IPS-NIHi11 (cell line): ENCODE measurements at places on chromosomes 7 and 10.

GRCh38 chr7:47587351-47587750 lies 5.4 kb upstream of the TNS3 start:
- no peak for DNase-seq

GRCh38 chr7:51645702-51646298 lies 329.2 kb upstream of the COBL start:
- DNase-seq, result no peak

- DNase-seq, result no peak
Observed at GRCh38 chr10:86937502-86938154, 19.8 kb downstream of the MMRN2 start.

GRCh38 chr7:27943241-27943640 lies 203.3 kb downstream of the TAX1BP1 start:
- no peak for DNase-seq

DNA sequence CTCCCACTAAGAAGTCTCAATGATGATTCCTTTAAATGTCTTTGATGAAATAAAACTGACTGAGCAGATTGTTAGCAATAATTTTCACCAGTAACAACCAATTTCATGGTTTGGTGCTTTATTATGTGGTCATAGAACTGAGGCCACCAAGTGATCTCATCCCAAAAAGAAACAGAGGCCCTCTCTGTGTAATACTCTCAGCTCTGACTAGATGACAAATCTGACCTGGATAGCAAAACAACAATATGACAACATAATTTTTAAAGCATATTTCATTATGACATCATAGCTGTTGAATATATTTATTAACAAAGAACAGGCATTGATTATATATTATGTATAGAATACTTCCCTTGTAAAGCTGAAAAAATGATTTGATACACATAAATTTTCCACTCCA lies 5.9 kb downstream of the SEMA3E start:
- no peak for DNase-seq

DNA sequence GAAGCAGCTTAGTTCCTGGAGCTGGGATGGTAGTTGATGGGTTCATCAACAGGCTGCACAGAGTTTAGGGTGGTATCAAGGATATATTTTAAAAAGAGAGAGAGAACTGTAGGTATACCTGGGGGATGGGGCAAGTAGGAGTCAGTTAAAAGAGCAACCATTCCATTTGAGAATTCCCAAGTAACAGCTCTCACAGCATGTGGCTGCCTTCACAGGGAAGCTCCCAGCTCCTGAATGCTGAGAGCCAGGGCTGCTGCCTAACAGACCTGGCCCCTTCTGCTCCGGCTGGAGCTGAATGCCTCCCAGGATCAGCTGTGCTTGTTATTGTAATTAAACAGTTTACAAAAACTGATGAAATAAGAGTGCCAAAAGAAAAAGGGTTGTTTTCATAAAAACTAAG lies 58.8 kb upstream of the GPR26 start:
- DNase-seq, result peak; percentile 71

- no peak for DNase-seq
Observed at GRCh38 chr7:129391546-129392171, 42.6 kb upstream of the STRIP2 start.

DNA sequence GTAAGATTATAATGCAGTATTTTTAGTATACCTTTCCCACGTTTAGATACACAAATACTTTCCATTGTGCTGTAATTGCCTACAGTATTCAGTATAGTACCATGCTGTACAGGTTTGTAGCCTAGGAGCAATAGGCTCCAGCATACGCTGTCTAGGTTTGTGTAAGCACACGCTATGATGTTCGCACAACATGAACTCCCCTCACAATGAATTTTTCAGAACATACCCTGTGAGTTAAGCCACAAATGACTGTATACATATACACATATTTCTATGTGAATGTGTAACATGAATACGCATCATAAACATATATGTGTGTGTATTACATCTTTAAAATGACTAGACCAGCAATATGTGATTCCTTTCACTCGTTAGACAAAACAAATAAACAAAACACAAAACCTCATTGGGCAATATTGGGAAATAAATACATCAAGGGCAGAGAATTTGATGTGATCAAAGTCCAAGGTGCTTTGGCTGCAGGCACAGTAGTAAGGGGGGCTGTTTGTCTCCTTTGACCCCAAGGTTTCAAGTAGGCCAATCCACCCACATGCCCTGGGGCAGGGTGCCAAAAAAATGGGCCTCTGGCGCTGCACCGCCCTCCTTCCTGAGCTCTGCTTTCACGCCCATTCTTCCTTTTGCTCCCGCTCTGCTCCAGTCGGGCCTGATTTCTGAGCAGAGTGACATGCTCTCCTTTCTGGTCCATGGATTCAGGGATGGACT lies 33.9 kb downstream of the CHN2 start:
- DNase-seq, result no peak

DNA sequence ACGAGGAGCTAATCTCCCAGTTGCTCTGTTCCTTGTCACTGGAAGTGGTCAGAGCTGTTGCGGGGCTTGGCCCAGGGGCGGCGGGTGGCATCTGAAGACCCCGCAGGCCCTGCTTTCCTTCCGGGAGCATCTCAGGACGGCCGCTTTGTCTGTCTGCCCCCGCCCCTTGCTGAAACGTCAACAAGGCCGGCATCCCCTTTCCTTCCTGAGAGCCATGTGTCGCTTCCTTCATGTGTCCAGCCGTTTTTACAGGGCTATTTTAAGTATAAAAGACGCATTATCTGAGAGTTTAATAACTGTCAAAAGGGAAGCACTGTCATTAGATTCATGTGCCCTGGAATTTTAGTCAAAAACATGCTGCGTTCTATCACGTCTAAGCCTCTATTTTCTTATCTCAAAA lies 110.4 kb downstream of the CUX1 start:
- DNase-seq, result no peak

DNA sequence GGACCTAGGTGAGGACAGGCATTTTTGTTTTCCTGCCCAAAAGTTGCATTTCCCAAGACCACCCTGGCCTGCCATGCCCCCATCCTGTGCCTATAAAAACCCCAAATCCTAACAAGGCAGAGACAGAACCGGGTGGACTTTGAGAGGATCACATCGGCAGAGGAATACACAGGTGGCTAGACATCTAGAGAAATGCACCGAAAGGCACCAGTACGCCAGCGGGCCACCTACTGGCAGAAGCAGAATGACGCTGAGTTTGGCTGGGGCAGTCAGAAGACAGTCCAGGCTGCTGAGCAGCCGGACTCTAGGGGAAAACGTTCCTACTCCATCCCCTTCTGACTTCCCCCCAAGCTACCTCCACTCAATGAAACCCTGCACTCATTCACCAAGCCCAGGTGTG lies 2.8 kb downstream of the AKR1C4 start:
- DNase-seq, result peak; percentile 22

DNA sequence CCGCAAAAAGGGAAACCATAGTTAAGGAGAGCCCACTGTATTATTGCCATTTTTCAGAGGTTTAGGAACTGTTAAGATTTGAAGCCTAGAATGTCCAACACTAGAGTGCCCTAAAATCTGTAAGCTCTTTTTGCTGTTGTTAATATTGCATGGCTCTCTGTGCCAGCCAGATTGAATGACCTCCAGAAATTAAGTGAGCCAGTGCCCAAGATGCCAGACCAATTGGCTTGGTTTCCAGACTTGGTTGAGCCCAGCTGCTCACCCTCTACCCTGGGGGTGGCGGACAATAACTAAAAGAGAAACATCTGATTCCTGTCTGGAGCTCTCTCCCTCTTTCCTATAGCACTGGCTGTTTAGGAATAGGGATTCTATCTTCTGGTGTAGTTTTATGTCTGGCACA lies 340.1 kb downstream of the PHF14 start:
- DNase-seq, result no peak

GRCh38 chr10:26854524-26854923 lies 6.2 kb downstream of the ABI1 start:
- no peak for DNase-seq

GRCh38 chr7:157544980-157545680 lies 208.3 kb downstream of the DNAJB6 start:
- no peak for DNase-seq

GRCh38 chr7:7772397-7772821 lies 54.0 kb upstream of the RPA3 start:
- DNase-seq, result no peak

- no peak for DNase-seq
Observed at GRCh38 chr7:155071121-155071651, 1.1 kb downstream of the HTR5A start.

DNA sequence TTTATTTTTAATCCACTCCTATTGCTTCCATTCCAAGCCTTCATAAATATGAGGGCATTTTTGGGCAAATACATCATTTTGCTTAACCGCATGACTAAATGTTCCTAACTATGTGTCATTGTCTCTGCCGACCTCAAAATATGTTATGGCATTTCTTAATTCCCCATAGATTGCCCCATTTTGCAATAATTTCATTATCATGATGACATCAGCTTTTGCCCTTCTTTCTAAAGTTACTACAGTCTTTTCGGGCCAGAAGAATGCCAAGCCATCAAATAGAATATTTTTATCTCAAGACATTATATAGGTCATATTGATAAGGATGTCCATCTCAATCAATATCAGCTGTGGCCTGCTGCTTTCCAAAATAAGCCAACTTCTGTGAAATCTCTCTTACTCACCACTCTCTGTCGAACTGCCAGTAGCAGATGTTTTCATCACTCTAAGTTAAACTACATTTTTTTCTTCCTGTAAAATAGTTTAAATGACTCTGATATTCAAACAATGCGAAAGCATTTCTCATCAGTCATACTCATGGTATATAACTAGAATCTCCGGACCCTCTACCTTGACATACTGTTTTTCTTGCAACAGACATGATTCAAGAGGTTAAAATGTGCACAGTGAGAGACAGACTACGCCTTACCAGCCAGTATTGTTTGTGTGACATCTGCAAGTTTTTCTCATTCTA lies 1254.6 kb upstream of the CELF2 start:
- no peak for DNase-seq

DNA sequence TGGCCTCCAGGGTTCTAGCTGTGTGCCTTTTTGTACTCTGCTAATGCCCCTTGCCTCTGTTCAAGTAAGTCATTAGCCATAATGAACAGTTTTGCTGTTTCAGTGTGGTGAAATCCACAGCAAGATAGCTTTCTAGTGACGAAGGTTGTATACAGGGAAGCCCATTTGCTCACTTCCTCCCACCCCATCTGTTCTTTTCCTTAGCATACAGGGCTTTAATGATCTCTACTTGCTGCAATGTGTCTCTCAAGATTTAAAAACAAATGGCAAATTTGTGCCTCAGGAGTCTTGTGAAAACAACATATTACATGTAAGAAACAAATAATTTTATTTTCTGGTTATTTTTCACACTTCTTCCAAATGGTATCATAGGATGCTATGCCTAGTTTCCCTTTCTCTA lies 243.2 kb downstream of the CDK14 start:
- DNase-seq, result no peak

GRCh38 chr7:46281071-46281470 lies 360.0 kb upstream of the IGFBP3 start:
- no peak for DNase-seq

DNA sequence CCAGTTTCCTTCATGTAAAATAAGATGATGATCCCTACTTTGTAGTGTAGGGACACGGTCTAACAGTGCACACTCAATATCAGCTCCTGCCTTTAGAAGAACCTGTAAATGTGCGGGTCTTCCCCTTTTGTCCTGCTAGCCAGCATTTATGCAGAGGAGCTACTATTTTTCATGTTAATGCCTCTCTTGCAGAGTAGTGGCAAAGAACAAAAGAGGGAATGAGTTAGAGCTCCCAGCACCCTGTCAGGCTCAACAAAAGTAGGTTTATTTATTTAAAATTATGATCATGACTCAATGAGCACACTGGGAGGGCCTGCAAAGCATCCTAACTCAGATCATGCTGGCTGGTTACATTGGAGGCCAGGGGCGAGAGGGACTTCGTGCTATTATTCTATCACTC lies 414.5 kb upstream of the COBL start:
- DNase-seq, result peak; percentile 29

DNA sequence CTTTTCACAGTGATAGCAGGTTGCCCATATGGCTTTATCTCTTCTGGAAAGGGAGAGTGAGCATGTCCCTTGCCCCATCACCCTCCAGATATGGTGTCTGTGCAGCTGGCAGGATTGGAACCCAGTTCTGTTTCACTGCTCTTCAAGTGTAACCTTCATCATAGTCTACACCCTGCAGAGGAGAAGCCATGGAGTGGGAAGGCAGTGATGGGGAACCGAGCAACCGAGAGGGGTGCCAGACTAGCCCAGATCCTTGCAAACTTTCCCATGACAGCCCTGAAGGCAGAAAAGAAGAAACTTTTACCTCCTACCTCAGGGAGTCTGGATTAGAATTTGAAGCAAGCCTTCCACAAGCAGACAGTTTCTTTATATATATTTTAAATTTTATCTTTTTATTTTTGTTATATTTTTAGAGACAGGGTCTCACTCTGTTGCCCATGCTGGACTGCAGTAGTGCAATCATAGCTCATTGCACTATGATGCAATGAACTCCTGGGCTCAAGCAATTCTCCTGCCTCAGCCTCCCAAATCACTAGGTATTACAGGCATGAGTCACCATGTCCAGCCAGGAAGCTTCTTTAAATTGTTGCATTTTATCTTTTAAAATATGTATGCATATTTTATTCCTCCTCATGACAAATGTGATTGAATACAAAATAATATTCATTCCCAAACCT lies 133.3 kb downstream of the KCNMA1 start:
- DNase-seq, result no peak

DNA sequence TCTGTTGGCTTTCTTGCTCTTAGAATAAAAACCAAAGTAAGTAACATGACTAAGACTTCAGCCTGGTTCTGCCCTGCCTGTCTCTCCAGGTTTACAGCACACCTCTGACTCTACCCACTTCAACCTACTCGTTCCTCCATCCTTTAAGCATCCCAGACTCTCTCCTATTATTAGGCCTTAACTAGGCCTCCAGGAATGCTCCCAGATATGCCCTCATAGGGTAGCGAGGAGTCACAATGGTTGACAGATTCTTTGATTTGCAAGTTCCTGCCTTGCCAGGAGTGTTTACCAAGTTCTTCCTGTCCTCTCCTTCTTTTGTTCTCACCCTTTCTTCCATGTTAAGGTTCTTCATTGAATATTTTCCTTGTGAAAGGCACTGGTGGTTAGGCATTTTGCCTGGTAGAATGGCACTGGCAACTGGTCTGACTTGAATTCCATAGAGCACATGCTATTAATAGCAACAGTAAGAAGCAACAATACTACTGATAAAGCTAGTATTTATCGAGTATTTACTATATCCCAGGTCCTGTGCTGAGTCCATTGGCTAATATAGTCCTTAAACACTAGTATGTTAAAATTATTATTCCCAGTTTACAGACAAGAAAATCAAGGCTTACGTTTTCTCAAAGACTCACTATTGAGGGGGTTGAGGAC lies 327.9 kb upstream of the PRKCQ start:
- DNase-seq, result no peak

DNA sequence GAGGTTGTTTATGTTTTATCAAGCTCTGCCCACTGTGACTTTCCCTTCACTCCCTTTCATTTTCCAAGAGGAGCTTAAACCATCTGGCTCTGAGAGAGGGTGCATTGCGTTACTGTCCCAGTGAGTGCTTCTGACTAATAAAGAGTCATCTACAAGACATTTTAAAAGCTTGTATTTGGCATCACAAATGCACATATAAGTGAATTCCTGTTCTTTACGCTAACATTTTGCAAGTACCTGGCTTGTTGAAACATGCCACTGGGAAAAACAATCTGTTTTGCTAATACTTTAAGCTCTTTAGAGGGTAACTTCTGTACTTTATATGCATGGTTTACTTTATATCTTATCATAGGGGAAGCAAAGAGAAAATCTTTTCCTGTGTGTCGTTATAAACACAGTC lies 534.6 kb upstream of the POM121L12 start:
- no peak for DNase-seq

GRCh38 chr7:158028971-158029370 lies 558.7 kb downstream of the PTPRN2 start:
- no peak for DNase-seq
